Eye (tissue), 1 donor: ENCODE measurements at places on chromosomes 6 and 20.

DNA sequence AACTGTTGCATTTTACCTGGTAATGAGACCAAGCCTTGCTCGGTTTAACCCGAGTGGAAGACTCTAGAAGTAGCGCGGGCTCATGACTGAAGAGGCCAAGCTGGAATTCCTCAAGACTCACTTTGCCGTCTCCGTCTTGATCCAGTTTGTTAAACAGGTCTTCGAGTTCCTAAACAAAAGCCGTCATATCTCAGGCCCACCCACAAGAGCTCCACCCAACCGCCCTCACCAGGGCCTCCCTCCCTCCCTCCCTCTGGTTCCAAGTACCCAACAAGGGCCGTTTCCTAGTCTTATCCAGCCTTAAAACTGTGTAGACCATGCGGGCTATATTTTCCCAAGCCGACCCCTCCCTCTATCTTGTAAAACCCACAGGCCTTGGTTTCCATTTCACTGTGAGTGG lies 81.4 kb downstream of the NINL start:
- DNase-seq = no peak

- DNase-seq = peak; percentile 87
Measured at GRCh38 chr20:9359561-9360308, 154.7 kb upstream of the LAMP5 start.

- DNase-seq = peak; percentile 74
Measured at GRCh38 chr6:84762220-84763002, 2.0 kb downstream of the TBX18 start.

DNA sequence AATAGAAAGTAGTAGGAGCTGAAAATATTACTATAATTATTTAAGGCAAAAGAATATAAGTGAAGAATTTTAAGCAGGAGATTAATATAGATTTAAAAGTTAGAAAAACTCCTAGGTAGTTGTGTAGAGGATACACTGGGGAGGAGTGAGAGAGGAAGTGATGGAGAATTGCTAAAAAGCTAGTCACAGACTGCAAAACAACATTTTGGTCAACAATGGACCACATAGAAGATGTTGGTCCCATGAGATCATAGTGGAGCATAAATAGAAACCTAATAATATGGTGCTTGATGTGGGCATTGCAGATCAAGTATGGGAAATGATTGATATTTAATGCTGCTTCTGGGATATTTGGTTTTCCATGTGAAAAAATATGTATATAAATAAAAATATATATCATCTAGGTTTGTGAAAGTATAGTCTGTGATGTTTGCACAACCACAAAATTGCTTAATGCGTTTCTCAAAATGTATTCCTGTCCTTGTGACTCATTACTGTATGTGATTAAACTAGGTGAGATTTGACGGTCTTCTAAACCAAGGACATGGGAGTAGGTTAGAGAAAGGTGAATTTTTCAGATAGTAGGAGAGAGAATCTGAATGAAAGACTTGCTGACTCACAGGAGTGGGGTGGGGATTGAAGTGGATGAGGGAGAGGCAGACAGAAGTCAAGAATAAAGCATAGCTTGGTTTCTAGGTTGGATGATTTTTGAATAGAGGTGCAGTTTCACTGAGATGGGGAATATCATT lies 174.0 kb downstream of the BCKDHB start:
- DNase-seq = no peak

GRCh38 chr6:166592821-166593220 lies 6.3 kb upstream of the RAMACL start:
- no peak for DNase-seq

DNA sequence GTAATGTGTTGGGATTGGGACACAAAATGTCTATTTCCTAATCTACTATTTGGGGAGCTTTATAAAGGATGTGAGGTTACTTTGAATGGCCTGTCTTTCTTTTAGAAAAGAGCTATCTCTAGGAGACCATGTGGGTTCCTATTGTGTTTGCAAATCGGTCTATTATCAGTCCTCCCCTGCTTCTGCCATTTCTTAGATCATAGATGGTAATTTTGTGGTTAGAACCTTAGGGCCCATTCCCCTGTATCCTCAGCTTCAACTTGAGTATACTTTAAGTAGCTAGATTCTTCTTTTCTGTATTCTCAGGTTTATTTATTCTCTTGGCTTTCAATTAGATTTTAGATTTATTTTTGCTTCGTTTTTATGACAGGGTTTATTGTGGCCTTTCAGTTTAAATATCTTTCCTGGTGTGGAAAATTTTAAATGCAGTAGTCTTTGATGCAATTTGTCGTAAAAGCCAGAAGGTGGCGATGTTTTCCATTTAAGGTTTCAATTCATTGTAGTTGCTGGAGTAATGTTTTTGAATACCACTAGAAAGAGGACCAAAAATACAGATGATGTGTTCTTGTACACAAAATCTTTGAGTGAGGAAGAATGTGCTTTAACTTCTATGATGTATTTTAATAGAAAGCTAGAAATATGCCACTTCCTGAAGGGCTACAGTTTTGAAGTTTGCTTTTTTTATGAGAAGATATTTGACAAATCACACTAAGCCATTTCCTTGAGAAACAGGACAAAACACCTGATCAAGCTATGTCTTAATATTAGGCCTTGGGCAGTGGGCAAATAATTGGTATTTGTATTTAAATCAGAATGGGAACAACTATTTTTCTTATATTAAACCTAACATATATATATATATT lies 20.3 kb downstream of the TBPL1 start:
- peak; percentile 78 for DNase-seq

- no peak for DNase-seq
Measured at GRCh38 chr20:1804554-1804956, 90.7 kb upstream of the SIRPA start.

GRCh38 chr20:43825581-43825980 lies 89.1 kb upstream of the TOX2 start:
- peak; percentile 31 for DNase-seq

- DNase-seq = no peak
Measured at GRCh38 chr20:58148891-58149290, 79.6 kb downstream of the ANKRD60 start.

DNA sequence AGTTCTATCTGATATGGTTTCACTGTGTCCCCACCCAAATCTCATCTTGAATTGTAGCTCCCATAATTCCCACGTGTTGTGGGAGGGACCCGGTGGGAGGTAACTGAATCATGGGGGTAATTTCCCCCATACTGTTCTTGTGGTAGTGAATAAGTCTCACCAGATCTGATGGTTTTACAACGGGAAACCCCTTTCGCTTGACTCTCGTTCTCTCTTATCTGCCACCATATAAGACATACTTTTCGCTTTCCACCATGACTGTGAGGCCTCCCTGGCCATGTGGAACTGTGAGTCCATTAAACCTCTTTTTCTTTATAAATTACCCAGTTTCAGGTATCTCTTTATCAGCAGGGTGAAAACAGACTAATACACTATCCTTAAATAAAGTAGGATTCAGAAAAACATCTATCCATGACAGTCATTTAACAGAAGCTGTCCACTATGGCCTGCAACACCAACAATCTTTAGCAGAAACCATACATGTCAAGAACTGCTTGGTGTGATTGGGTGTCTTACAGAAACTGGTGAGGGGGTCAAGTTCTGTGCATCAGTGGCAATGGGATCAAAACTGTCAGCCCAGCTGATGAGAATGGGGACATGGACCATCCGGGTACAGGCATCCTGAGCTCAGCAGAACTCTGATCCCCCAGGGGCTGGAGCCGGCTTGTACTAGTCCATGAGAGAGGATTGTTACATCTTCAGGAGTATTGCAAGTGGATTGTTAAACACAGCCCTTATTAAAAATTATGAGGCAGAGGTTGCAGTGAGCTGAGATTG lies 59.2 kb downstream of the SCML4 start:
- no peak for DNase-seq

- DNase-seq = no peak
Measured at GRCh38 chr6:151850479-151851003, 43.1 kb downstream of the ESR1 start.

DNA sequence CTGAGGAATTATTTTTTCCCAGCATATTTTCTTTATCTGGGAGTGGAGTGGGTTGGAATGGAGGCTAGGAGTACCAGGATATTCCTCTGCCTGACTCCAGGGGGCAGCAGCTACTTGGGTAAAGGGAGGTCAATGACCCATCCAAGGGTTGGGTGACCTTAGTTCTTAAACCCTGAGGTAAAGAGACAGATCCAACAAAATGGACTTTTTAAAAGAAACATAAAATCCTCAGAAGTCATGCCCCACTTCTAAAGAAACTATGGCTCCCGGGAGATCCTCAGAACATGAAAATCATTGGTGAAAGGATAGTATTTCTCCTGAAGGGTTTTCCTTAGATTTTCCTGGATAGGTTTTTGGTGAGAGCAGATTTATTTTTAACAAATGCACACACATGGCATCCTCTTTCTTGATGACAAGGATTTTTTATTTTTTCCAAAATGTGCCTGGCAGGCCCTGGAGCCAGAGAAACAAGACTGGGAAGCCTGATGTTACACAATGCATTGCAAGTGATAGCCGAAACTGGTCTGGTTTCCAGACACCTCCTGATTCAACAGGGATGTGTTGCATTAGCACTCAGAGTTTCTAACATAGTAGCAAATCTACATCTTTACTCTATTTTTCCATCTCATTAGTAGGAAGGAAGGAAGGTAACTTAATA lies 240.9 kb upstream of the BTBD3 start:
- DNase-seq = peak; percentile 65

DNA sequence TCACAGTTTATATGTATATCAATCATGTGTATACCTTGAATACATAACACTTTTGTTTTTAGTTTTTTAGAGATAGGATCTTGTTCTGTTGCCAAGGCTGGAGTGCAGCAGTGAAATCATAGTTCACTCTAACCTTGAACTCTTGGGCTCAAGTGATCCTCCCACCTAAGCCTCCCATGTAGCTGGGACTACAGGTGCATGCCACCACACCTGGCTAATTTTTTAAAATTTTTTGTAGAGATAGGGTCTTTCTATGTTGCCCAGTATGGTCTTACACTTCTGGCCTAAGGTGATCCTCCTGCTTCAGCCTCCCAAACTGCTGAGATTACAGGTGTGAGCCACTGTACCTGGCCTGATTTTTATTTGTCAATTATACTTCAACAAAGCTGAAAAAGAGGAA lies 69.9 kb downstream of the SYCP2L start:
- DNase-seq = no peak
